ENCODE measurements at places on chromosomes 7 and 10.

DNA sequence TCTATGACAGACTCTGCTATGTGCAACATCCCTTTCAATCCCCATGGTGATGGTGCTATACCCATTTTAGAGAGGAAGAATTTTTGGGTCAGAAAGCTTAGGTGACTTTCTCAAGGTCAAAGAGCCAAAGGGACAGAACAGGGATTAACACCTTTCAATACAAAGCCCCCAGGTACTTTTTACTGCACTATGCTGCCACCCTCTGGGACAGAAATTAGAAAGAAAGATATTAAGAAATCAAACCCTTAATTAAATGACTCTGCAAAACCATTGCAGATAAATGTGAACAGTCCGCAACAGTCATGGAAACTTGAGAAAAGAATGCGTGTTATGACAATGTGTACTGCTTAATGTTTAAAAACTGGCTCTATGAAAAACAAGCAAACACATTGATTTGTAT, 673.7 kb downstream of the MAGI2 start:
- no peak for DNase-seq

DNA sequence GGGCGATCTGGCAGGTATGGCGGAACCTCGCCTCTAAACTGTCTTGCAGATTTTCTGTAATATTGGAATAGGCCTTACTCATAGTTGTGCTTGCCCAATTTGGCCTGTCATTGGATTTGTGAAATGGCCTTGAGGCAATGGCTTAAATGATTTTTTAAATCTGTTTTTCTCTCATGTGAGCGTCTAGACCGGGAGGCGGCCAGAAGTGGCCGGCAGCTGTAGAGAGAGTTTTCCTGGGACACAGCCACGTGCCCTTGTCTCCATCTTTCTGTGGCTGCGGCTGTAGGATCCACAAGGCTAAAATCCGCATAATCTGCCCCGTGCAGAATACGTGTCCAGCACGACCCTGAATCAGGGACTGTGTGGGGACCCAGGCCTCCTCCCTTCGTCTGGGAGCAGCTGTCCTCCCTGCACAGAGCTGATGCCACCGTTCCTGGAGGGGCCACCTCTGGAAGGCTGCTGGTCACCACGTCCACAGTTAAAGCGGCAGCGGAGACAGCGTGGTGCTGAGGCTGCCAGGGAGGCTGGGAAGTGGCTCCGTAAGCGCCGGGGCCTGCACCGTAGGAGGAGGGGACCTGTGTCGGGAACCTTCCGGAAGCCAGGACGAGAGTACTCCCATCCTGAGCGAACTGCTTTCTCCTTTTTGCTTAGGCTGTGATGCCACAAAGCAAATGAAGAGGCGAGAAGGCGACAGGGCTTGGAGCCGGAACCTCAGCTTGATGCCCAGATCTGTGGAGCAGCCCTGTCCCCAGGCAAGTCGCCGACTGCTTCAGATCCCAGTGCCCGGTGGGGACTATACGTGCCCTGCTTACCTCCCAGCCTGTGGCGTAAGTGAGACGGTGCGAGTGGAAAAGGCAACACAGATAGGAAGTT, 99.8 kb downstream of the DYNC2I1 start:
- DNase-seq, result no peak

DNA sequence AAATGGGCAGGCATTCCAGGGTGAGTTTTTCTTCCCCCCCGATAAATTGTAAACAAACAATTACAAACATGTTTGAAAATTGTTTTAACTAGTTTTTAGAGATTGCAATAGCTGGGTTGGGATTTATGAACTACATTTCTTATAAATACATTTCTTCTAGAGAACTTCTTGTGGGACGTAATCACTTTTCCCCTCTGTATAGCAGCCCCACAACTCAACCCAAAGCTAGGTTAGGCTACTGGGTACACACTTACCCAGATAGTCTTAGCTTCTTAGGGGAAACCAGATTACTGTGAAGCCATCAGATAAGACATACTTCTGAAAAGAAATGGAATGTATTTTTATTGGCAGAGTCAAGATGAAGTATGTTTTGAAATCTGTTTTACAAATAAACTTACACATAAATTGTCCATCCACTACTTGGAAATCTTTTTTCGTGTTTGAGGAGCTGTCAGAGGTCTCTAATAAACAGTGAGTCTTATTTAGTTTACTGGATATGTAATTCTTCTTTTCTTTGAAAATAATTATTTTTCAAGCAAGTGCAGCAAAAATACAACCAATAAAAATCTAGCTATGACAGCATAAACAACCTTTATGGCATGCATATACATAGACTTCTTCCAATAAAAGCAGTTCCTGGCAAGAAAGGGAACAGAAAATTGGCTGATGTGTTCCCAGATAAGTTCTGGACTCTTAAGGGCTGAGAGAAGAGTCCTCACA, 8.0 kb upstream of the GLRX3 start:
- DNase-seq, result no peak

- no peak for DNase-seq
Measured at GRCh38 chr7:40723829-40724228, 589.0 kb downstream of the SUGCT start.

GRCh38 chr10:102394801-102395399, 605 bp upstream of the NFKB2 start:
- peak; percentile 33 for DNase-seq

- DNase-seq, result no peak
Measured at GRCh38 chr7:99897322-99898022, 20.6 kb upstream of the OR2AE1 start.

DNA sequence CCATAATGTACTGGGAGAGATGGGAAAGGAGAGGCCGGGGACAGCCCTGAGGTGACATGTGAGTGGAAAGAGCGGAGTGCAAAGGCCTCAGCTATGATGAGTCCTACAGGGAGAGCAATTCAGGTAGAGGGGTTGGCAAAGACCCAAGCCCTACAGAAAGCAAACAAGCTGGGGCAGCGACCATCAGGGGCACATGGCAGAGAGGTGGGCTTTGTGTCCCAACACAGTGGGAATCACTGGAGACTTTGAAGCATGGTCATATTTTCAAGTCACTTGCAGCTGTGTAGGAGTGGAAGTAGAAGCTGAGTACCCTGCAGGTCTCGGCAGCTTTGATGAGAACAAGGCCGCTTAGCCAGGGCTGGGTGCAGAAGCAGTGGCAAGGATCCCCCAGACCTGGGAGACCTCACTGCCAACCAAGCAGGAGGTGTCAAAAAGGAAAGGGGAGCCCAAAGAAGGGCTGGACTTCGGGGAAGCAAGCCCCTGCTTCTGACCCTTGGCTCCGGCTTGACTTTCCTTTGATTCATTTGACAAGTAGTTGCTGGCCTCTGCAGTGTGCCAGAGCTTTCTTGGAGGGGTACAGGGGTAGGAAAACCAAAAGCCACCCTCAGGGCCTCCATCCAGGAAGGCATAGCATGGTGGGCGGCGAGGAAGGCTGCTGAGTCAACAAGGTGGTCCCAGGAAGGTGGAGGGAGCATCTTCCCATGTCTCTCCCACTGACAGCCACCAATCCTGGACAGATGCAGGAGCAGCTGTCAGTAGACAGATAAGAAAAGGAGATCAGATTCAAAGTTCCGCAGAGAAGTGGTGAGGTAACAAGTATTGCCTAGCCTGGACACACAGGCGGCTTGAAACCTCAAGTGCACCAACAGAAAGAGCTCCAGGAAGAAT, 1.9 kb upstream of the PGAM2 start:
- DNase-seq, result no peak

- DNase-seq, result peak; percentile 26
Measured at GRCh38 chr10:73773152-73773879, 8.5 kb upstream of the CHCHD1 start.

DNA sequence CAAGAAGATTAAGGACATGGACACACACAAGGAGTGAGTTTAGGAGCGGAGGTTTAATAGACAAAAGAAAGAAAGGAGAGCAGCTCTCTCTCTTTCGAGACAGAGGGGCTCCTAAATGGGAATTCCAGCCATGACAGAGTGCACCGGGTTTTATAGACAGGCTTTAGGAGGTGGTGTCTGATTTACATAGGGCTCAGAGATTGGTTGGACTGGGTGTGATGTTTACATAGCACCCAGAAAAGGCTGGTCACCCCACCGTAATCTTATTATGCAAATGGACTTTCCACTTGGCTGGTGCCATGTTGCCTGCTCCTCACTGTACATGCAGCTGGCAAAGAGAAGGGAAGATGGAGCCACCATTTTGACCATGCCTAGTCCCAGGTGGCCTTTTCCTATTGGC, 28.4 kb upstream of the MRC1 start:
- no peak for DNase-seq

DNA sequence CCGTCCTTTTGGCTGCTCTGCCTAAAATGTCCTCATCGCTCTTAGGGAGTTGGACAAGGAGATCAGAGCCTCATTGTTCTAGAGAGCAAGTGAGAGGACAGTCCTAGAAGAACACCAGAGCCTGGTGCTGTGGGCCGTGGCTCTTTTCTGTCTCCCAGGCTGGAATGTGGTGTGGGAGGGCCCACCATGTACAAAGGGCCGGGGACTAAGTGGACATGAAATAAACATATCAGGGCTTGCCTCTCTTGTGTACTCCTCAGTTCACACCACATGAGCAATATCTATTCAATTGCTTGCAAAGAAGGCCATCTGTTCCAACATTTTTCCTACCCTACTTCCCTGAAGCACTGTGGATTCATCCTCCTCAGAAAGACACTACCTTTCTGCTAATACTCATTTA, 510.4 kb downstream of the SUGCT start:
- DNase-seq, result no peak
